ENCODE measurements at places on chromosomes 7 and 10.

DNA sequence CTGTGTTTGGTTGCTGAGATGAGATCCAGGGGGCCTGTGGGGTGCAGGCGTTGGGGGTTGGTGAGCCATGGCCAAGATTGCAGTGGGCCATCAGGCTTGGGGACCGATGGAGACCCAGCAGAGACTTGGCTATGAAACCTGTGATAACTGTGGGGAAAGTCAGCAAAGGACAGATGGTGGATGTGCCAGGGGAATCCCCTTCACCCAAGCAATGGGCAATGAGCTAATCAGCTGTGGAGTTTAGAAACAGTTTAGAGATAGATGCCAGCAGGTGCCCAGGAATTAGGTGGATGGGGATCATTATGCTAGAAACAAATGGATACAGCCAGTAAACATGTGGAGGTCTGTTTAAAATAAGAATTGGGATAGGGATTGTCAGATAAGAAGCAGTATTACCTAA, 151.4 kb upstream of the FERD3L start:
- DNase-seq = no peak

- peak; percentile 44 for DNase-seq
These were observed 346.8 kb downstream of the ABCA13 start for GRCh38 chr7:48518092-48518491.

DNA sequence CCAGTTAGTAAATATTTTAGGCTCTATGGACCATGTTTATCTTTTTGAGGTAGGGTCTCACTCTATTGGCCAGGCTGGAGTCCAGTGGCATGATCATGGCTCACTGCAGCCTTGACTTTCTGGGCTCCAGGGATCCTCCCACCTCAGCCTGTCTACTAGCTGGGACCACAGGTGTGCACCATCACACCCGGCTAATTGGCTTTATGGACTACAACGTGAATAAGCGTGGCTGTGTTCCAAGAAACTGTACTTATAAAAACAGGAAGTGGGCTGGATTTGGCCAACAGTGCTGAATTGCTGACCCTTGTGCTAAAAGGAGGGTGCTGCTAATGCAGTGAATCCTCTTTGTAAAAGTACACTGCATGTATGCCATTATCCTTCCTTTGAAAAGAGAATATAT, 111.7 kb upstream of the CDK13 start:
- peak; percentile 53 for DNase-seq

- DNase-seq = no peak
These were observed 6.9 kb upstream of the BPGM start for GRCh38 chr7:134639683-134640279.

- DNase-seq = no peak
These were observed 59.7 kb downstream of the CAMK2B start for GRCh38 chr7:44265728-44266127.

GRCh38 chr7:24192053-24192452, 91.9 kb upstream of the NPY start:
- no peak for DNase-seq

DNA sequence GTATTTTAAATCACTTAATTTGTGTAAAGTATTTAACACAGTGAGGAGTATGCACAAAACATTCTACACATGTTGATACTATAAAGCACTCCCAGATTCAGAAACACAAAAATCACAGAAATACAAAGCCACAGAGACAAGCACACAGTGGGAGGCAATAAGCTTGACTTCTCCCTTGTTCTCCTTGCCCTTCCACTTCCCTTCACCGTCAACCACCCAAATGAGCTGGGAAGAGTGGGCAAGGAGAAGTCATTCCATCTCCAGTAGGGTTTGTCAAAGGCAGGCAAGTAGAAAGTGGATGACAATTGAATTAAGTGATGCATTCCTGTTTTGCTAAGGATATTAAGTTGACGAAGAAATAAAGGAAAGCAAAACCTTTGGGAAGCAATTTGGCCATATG, 4.2 kb upstream of the TMEM139 start:
- DNase-seq = no peak

DNA sequence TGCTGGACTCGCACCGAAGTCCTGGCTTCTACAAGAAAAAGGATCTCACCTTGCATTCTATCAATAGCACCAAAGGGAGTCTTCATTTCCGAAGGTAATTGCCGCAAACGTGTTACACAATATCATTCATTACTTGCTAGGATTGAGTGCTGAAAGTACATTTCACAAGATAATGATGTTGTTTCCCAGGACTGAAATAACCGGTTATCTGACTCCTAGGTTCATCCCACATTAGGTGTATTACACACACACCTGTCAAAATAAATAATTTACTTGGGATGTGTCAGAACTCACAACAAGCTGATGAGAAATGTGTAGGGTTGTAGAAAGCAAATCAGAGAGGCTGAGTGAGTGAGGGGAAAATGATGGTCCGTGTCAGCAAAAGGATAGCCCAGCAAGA, 219.4 kb upstream of the RHOBTB1 start:
- DNase-seq = no peak

GRCh38 chr7:69244701-69245100, 353.6 kb upstream of the AUTS2 start:
- DNase-seq = no peak

GRCh38 chr7:19665399-19666008, 43.3 kb downstream of the POLR1F start:
- no peak for DNase-seq

- no peak for DNase-seq
These were observed 172.2 kb downstream of the RTKN2 start for GRCh38 chr10:62096256-62096933.

DNA sequence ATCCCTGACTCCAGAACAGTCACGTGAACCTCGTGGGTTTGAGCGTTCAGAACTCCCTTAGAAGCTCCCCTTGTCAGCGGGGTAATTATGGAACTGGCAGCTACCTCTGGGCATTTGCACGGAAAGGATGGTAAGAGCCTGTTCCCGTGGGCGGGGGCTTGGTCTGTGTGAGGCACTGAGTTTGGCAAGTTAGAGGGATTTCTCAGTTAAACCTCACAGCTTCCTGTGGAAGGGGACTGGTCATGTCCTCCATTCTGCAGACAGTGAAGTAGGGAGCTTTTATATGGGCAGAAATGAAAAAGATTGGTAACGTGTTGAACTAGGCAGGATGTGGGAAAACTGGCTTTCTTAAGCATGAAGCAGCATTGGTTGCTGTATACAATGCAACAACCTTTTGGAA, 16.0 kb downstream of the PALD1 start:
- peak; percentile 76 for DNase-seq

GRCh38 chr10:59002011-59002410, 174.4 kb upstream of the PHYHIPL start:
- no peak for DNase-seq

DNA sequence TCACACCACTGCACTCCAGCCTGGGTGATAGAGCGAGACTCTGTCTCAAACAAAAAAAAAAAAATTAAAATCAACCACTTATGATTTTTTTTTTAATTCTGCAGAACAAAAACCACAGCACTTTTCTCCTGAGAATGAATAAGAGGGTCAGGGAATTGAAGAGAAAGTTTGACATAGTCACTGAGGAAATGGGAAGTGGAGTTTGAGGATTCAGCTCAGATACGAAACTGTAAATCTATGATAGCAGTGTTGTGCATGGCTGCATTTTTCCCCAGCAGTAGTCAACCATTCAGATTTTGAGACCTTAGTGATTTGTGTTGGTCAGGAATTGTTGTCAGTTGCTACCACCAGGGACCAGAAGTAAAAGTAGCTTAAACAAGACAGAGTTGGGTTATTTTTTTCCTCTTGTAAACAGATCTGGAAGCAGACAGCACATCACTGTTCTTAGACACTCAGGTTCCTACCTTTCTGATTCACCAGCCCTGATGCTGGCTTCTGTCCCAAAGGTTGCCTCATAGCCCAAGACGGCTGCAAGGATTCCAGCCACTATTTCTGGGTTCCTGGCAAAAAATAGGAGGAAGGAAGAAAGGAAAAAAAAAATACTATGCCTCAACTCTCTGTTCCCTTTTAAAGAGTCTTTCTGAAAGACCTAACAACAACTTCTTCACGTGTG, 20.1 kb downstream of the PILRA start:
- peak; percentile 28 for DNase-seq

DNA sequence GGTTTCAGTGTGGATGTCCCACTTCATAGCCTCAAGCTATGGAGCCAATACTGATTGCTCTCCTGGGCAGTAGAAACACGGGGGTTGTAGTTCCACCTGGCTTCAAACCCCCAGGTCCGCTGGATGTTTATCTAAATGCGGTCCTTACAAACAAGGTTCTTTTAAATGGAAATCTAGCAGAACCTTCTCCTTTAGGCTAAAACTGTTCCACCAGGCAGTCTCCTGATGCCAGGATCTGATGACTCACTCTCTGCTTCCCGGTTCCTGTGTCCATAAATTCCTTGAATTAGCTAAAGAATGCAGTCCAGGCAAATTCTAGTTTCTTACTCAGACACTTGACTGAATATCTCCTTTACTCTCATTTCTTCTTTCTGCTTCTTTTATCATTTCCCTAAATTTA, 108.4 kb upstream of the FAM3C start:
- DNase-seq = no peak

- DNase-seq = no peak
These were observed 8.1 kb downstream of the ADCK2 start for GRCh38 chr7:140680886-140681285.

DNA sequence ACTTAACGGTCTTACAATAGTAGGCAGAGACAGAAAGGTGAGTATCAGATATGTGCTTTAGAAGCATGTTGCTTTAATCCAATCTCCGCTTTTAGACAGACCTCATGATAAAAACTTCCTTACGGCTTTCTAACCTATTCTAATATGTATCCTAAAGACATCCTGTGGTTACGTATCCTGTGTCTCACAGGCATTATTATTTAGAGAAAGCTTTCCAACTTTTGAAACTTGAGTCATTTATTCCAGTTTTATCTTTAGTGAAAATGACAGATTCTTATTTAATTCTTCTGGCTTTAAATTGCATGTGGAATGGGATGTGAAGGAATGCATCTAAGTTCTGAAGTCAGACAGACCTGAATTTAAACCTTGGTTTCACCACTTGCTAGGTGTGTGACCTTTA, 118.9 kb downstream of the OTUD1 start:
- no peak for DNase-seq

GRCh38 chr10:93968540-93968945, 25.2 kb upstream of the PLCE1 start:
- no peak for DNase-seq

DNA sequence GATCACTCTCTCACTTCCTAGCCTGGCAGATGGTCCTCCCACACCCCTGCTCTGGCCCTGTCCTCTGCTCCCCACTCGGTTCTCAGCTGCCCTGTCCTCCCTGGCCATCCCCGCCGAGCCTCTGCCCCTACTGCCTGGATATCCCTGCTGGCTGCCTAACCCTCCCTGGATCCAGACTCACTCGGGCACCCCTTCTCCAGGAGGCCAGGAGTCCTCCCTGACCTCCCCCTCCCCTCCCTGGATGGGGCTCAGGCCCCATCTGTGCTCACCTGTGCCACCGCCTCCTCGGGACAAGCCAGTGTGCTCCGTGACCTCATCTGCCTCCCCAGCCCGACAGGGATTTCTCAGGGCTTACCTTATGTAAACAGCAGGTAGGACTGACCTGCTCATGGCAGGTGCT, 406.1 kb downstream of the TCERG1L start:
- no peak for DNase-seq

- no peak for DNase-seq
These were observed 173.6 kb downstream of the ARHGAP12 start for GRCh38 chr10:31754803-31755624.

- DNase-seq = no peak
These were observed 11.7 kb upstream of the EDRF1 start for GRCh38 chr10:125707541-125708468.

- no peak for DNase-seq
These were observed 9.8 kb upstream of the MAPK8 start for GRCh38 chr10:48296576-48297098.

- no peak for DNase-seq
These were observed 20.1 kb downstream of the P4HA1 start for GRCh38 chr10:73076360-73077183.

GRCh38 chr10:21520949-21521348, 4.5 kb downstream of the SKIDA1 start:
- no peak for DNase-seq

DNA sequence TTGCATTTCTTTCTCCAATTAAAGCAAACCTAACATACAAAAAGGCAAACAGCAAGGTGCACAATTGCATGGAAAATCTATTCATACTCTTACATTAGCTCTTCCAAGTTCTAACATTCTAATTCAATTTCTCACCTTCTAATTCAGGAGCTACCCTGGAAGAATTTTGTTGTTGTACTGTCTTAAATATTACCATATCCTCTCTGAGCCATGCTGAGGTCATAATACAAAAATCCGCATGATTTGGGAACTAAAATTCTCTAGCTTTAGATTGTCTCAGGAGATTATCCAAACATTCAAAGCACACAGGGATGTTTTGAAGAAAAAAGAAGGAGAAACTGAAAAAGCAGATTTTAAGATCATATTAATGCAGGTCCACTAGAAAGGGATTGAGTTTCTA, 229.9 kb downstream of the KIAA1217 start:
- DNase-seq = no peak

- DNase-seq = no peak
These were observed 58.3 kb upstream of the COMTD1 start for GRCh38 chr10:75294031-75294437.

DNA sequence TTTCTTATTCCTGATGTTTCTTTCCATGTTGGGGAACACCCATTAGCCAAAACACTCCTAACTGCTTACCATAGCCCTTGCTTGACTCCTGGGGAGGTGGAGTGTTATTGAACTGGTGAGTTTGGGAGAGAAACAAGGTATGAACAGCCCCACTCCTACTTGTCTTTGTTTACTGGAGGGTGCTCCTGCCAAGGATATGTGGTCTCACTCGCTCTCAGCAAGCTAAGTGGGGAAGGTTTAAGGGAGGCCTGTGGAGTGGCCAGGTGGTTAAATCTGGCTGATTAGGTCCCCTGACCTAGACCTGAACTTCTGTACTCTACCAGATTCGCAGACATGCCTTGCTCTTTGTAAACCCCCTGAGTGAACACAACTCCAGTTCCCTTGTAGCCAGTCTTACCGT, 300.1 kb downstream of the PTEN start:
- DNase-seq = no peak

- peak; percentile 3 for DNase-seq
These were observed 166.7 kb upstream of the ZNF32 start for GRCh38 chr10:43815181-43815885.

DNA sequence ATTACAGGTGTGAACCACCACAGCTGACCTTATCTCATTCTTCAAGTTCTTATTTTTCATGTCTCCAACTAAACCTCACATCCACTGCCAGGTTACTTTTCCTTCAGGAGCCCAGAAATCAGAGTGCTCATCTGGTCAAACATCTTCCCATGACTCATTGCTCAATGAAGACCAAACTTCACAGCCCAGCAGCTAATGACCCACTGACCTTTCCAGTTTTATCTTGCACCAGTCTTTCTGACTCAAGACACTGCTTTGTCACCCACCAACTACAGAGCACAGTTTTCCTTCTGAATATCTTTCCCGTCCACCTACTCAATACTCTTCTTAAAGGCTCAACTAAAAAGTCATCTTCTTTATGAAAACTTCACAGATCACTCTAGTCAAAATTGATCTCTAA, 245.1 kb downstream of the CHCHD3 start:
- DNase-seq = no peak

DNA sequence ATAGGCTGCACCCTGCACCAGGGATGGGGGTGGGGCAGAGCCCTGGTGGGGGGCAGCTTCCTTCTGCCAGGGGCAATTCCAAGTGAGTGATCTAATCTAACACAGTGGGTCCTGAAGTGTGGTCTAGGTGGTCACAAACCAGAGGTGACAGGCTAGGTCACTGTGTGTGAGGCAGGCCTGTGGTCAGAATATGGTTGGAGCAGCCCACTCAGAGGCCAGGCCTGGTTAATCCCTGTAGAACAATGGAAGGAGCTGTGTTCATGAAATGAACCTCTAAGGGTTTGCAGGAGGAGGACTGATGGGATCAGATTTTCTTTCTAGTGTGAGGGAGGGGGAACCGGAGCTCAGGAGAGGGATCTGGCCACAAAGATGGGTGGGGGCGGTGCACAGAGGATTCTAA, 10.0 kb upstream of the TSPAN14 start:
- no peak for DNase-seq

Measured in MV-4-11 (cell line).